ENCODE measurements at places on chromosomes 13 and 19. TPM values are rescaled to one million over a fixed set of nuclear protein-coding genes. Genes with fewer than 3 reads are reported as not detected.

GRCh38 chr13:94999871-95000270 is 287.5 kb upstream of the SOX21 start:
- H3K4me1 ChIP-seq: no peaks in the 10 kb centered on the region
- no peak overlapping the region for H3K27ac ChIP-seq
- H3K36me3 ChIP-seq: no peaks in the 10 kb centered on the region
- DNase-seq: no peak
- H3K4me3 ChIP-seq: no peak overlapping the region
- peaks cover 19% of the 10 kb centered on the region for H3K27me3 ChIP-seq

DNA sequence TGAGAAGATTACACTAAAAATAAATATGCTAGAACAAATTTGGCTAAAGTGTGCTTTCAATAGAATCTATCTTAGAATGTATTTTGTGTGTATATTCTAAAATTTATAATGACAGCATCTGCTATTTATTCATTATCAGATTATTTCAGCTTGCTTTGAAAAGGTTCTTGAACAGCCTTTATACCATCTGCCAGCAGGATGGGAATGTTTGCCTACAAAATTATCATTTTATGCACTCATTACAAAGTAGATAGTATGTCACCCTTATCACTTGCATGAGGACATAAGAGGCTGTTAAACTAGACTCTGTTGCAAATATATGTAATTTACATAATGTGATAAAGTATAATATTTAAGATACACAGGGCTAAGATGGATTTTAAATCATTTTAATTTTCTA is 1286.9 kb upstream of the PCDH20 start:
- no peaks in the 10 kb centered on the region for H3K27me3 ChIP-seq
- no peak overlapping the region for H3K4me3 ChIP-seq

- DNase-seq: no peak
- no peak overlapping the region for H3K4me3 ChIP-seq
Observed at GRCh38 chr19:41408256-41408655, 10.6 kb downstream of the BCKDHA start.

DNA sequence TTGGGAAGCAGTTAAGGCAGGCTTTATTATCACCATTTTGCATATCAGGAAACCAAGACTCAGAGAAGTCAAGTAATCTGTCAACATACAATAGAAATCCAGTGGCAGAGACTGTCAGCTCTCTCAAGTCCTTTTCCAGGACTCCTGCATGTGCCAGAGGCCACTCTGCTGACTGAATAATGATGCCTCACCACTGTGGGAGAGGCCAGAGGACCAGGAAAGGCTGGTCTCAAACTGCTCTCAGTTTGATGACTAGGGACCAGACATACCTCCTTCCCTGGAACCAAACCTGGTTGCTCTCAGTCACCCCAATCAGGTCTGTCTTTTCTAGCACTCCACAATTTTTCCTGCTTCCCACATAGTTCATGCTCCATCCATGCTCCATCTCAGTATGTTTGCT is 8.0 kb downstream of the RNASEH2B start:
- H3K27me3 ChIP-seq: no peaks in the 10 kb centered on the region
- H3K4me1 ChIP-seq: peaks cover 7% of the 10 kb centered on the region
- no peak overlapping the region for H3K4me3 ChIP-seq
- H3K36me3 ChIP-seq: no peaks in the 10 kb centered on the region

GRCh38 chr19:10036601-10037071 is 23.4 kb downstream of the RDH8 start:
- DNase-seq: no peak
- peaks cover 47% of the 10 kb centered on the region for H3K27me3 ChIP-seq
- H3K4me1 ChIP-seq: no peaks in the 10 kb centered on the region
- no peak overlapping the region for H3K27ac ChIP-seq
- H3K4me3 ChIP-seq: no peak overlapping the region

DNA sequence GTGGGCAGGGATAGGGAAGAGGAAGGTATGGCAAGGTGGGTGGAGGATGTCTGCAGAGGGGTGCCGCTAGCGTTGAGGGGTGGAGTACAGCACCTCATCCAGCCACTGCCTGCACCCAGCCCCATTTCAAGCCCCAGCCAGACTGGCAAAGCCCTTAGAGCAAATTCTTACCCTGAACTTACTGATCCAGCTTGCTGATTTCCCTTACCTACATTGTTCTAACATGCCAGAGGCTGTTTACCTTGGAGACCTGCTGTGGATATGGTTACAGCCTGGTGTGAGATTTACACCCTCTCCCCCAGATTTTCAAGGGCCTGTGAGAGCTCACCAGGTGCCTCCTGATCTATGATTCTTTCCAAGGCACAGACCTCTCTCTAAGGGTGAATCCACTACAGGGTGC is 86.0 kb downstream of the ZNF726 start:
- no peaks in the 10 kb centered on the region for H3K4me1 ChIP-seq
- H3K27me3 ChIP-seq: no peaks in the 10 kb centered on the region
- H3K27ac ChIP-seq: no peak overlapping the region
- no peaks in the 10 kb centered on the region for H3K36me3 ChIP-seq

DNA sequence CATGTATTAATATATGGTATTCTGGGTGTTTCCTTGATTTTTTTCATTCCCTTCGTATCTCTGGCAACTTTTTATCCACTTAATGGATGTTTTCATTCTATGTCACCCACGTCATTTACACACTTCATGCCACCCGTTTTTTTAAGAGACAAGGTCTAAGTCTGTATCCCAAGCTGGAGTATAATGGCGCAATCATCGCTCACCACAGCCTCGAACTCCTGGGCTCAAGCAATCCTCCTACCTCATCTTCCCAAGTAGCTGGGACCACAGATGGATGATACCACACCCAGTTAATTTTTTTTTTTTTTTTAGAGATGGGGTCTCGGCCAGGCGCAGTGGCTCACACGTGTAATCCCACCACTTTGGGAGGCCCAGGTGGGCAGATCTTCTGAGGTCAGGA is 3.4 kb upstream of the VASP start:
- peaks cover 7% of the 10 kb centered on the region for H3K4me1 ChIP-seq
- H3K36me3 ChIP-seq: no peaks in the 10 kb centered on the region
- no peak overlapping the region for H3K27ac ChIP-seq
- no peak for DNase-seq
- H3K4me3 ChIP-seq: no peak overlapping the region
- H3K27me3 ChIP-seq: peaks cover 3% of the 10 kb centered on the region

GRCh38 chr13:113322043-113322461 is 25.0 kb downstream of the LAMP1 start:
- peaks cover 52% of the 10 kb centered on the region for H3K36me3 ChIP-seq
- DNase-seq: no peak
- H3K27me3 ChIP-seq: no peaks in the 10 kb centered on the region

GRCh38 chr19:16034958-16035560 is 41.2 kb upstream of the TPM4 start:
- DNase-seq: no peak
- H3K4me1 ChIP-seq: no peaks in the 10 kb centered on the region
- no peak overlapping the region for H3K27ac ChIP-seq
- H3K27me3 ChIP-seq: no peaks in the 10 kb centered on the region

DNA sequence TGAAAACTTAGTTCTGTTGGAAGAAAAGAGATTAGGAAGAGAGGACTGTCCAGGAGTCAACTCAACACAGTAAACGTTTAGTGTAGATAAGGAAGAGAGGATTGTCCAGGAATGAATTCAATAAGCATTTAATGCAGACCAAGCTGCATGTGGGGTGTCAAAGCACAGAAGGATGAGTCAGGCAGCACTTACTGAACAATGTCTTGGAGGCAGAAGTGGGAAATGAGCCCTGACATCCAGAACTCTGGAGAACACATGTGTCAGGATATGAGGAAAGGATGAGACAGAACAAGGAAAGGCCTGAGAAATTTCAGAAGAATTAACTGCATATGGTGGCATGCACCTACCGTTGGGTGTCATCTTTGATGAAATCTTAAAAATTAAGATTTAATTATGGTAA is 429.2 kb upstream of the HTR2A start:
- no peaks in the 10 kb centered on the region for H3K4me1 ChIP-seq
- no peak overlapping the region for H3K27ac ChIP-seq
- no peaks in the 10 kb centered on the region for H3K36me3 ChIP-seq
- no peaks in the 10 kb centered on the region for H3K27me3 ChIP-seq
- peak; percentile 49 for DNase-seq

DNA sequence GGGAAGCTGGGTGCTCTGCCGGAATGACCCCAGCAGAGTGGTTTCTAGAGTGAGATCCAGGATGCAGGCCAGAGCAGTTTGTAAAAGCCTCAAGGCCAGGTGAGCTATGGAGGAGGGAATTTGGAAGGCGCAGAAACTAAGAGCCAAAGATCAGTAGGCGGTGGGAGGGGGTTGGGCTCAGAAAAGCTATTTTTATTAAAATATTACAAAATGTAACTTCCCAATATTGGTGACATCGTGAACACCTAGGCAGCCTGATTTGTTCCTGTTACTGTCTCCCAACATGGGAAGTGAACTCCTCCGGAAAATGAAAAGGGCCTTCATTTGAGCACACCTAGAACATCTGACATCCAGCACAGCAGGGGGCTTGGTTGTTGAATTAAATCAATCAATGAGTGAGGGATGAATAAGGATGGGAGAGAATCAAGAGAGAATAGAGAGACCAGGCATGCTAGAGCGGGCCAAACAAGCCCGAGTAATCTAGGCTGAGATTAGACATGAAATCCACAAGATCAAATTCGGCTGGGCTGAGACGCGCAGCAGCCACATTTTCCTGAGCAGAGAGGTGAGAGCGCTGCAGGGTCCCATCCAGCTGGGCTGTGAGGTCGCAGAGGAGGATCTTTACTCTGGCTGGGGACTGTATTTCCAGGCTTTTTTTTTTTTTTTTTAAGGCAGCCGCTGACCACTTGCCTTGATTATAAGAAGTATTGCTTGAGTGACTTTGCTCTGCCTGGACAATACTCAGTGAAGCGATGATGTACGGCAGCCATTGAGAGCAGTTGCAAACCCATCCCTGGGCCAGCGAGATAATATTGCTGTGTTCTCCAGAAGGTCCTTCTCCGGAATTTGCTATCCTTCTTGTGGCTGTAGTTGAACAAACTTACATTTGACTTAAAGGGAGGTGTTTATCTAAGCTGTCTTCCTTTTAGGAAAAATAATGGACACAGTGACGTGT is 178.0 kb upstream of the KL start:
- H3K36me3 ChIP-seq: no peaks in the 10 kb centered on the region
- peak overlapping the region; percentile 62 for H3K27ac ChIP-seq
- no peaks in the 10 kb centered on the region for H3K27me3 ChIP-seq
- peaks cover 23% of the 10 kb centered on the region for H3K4me1 ChIP-seq
- no peak for DNase-seq
- no peak overlapping the region for H3K4me3 ChIP-seq

GRCh38 chr19:3842948-3843347 is 25.9 kb downstream of the ZFR2 start:
- no peaks in the 10 kb centered on the region for H3K36me3 ChIP-seq
- no peak overlapping the region for H3K4me3 ChIP-seq
- H3K4me1 ChIP-seq: no peaks in the 10 kb centered on the region
- H3K27me3 ChIP-seq: peaks cover 27% of the 10 kb centered on the region
- DNase-seq: no peak

DNA sequence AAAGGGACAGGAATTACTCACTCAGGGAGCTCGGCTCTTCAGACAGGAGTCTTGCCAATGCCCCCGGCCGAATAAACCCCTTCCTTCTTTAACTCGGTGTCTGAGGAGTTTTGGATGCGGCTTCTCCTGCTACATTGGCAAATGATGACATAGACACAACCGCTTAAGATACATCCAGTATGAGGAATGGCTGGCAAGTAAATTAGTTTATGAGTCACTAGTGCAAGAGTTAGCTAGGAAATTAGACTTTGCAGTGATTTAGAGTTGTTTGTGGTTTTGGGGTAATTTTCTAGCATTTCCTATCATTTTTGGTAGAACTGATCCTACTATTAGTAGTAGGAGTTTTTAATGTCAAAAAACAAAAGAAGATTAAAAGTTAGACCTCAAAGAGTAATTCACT is 166.2 kb downstream of the SLITRK1 start:
- no peak for DNase-seq
- no peaks in the 10 kb centered on the region for H3K36me3 ChIP-seq
- H3K27ac ChIP-seq: no peak overlapping the region
- H3K27me3 ChIP-seq: no peaks in the 10 kb centered on the region
- H3K4me3 ChIP-seq: no peak overlapping the region

GRCh38 chr13:98761126-98761985 is 8.9 kb upstream of the SLC15A1 start:
- peak; percentile 74 for DNase-seq
- no peak overlapping the region for H3K27ac ChIP-seq
- peak overlapping the region; percentile 14 for H3K4me3 ChIP-seq
- peaks cover 12% of the 10 kb centered on the region for H3K27me3 ChIP-seq
- H3K36me3 ChIP-seq: no peaks in the 10 kb centered on the region

GRCh38 chr13:35157143-35157755 is 215.2 kb downstream of the NBEA start:
- H3K36me3 ChIP-seq: no peaks in the 10 kb centered on the region
- peak; percentile 50 for DNase-seq
- H3K4me1 ChIP-seq: no peaks in the 10 kb centered on the region
- H3K27ac ChIP-seq: no peak overlapping the region
- no peak overlapping the region for H3K4me3 ChIP-seq
- no peaks in the 10 kb centered on the region for H3K27me3 ChIP-seq

DNA sequence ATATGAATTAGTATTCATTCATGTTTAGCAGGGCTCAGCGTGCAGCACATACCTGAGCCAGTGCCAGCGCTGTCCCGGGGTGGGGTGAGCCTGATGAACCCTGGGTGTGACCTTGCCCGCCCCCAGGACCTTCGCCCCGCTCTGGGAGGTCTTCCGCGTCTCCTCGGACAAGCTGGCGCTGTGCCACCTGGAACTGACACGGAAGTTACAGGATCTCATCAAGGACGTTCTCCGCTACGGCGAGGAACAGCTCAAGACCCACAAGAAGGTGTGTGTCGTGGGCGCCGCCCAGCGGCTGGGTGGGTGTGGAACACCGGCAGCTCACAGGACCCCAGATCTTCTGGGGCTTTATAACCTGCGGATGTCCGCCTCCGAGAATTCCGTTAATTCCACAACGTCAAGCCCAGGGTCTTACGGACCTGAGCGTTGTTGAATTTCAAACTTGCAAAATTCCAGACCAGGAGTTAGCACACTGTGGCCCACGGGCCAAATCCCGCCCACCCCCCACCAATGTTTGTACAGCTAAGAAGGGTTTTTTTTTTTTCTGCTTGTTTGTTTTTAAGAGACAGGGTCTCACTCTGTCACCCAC is 15.4 kb downstream of the FCHO1 start:
- no peaks in the 10 kb centered on the region for H3K4me1 ChIP-seq
- DNase-seq: peak; percentile 77
- no peaks in the 10 kb centered on the region for H3K36me3 ChIP-seq
- peaks cover 3% of the 10 kb centered on the region for H3K27me3 ChIP-seq
- H3K4me3 ChIP-seq: no peak overlapping the region

- H3K36me3 ChIP-seq: no peaks in the 10 kb centered on the region
- peaks cover 33% of the 10 kb centered on the region for H3K27me3 ChIP-seq
- no peak overlapping the region for H3K27ac ChIP-seq
- no peaks in the 10 kb centered on the region for H3K4me1 ChIP-seq
- DNase-seq: no peak
Observed at GRCh38 chr13:51043310-51043709, 67.8 kb downstream of the C13orf42 start.

GRCh38 chr13:97460853-97461252 is 26.9 kb downstream of the RAP2A start:
- peaks cover 3% of the 10 kb centered on the region for H3K4me1 ChIP-seq
- H3K27ac ChIP-seq: no peak overlapping the region
- no peak overlapping the region for H3K4me3 ChIP-seq
- no peaks in the 10 kb centered on the region for H3K27me3 ChIP-seq

The SLC10A2 gene
- polyA plus RNA-seq: not detected

The ANGPTL8 gene
- not detected for polyA plus RNA-seq

The IGFL1 gene
- polyA plus RNA-seq: not detected

The AXL gene
- polyA plus RNA-seq: 235 TPM

The PPM1N gene
- polyA plus RNA-seq: 1.6 TPM

The MCOLN1 gene
- polyA plus RNA-seq: 19.6 TPM

The RASGRP4 gene
- not detected for polyA plus RNA-seq

The TMEM86B gene
- polyA plus RNA-seq: 2.4 TPM

The DHDH gene
- 0.33 TPM for polyA plus RNA-seq

The UFM1 gene
- polyA plus RNA-seq: 43.5 TPM

Measured in IMR-90 (cell line).